Aortic smooth muscle cell (primary cell): ENCODE measurements at places on chromosomes 5 and 9. TPM values are rescaled to one million over a fixed set of nuclear protein-coding genes. Genes with fewer than 3 reads are reported as not detected.

HAUS6 gene
- total RNA-seq: 8.3 and 11.0 TPM in 2 replicates

KCNV2 gene
- total RNA-seq: not detected in 2 replicates

EQTN gene
- total RNA-seq: not detected in 2 replicates

ZBED3 gene
- 0.40 and 0.81 TPM in 2 replicates for total RNA-seq

BSPRY gene
- not detected in 2 replicates for total RNA-seq

MSMP gene
- 0.31 and 1.6 TPM in 2 replicates for total RNA-seq

ABCA2 gene
- total RNA-seq: 33.4 and 40.3 TPM in 2 replicates

TNFSF8 gene
- total RNA-seq: not detected in 2 replicates

SNAPC3 gene
- 47.5 and 48.7 TPM in 2 replicates for total RNA-seq

FOXD4L6 gene
- 0.06 TPM in 1 of 2 replicates, not detected in the other for total RNA-seq

PCDHB10 gene
- 0.66 and 1.1 TPM in 2 replicates for total RNA-seq

PHYHD1 gene
- 5.7 and 9.8 TPM in 2 replicates for total RNA-seq

PCDHB13 gene
- 0.81 and 1.1 TPM in 2 replicates for total RNA-seq

BASP1 gene
- total RNA-seq: 71.1 and 93.8 TPM in 2 replicates

HSPB3 gene
- total RNA-seq: 0.37 TPM in 1 of 2 replicates, not detected in the other

FOXI1 gene
- not detected in 2 replicates for total RNA-seq

EFNA5 gene
- total RNA-seq: 11.9 and 18.2 TPM in 2 replicates

F12 gene
- 0.25 and 0.26 TPM in 2 replicates for total RNA-seq

OMD gene
- 1.1 and 4.6 TPM in 2 replicates for total RNA-seq

IFNA13 gene
- not detected in 2 replicates for total RNA-seq

FBXW5 gene
- total RNA-seq: 144 and 185 TPM in 2 replicates
